Hair follicle dermal papilla cell (primary cell): ENCODE measurements at places on chromosomes 16 and 17. TPM values are rescaled to one million over a fixed set of nuclear protein-coding genes. Genes with fewer than 3 reads are reported as not detected.

The TBC1D3 gene
- not detected in 2 replicates for total RNA-seq

The TAT gene
- under 0.01 and 0.16 TPM in 2 replicates for total RNA-seq

The NFE2L1 gene
- total RNA-seq: 143 and 150 TPM in 2 replicates

The OR3A1 gene
- total RNA-seq: not detected in 2 replicates

The KIF2B gene
- total RNA-seq: not detected in 2 replicates

The TSPAN10 gene
- total RNA-seq: 1.9 TPM in 2 replicates

The ZNF750 gene
- total RNA-seq: not detected in 2 replicates

The CCL16 gene
- not detected in 2 replicates for total RNA-seq

The MC1R gene
- 9.6 and 12.3 TPM in 2 replicates for total RNA-seq

The RASD1 gene
- 1.9 and 2.6 TPM in 2 replicates for total RNA-seq

The ARL5C gene
- not detected in 2 replicates for total RNA-seq

The ZNF469 gene
- 1.9 and 3.1 TPM in 2 replicates for total RNA-seq

The SLX1B gene
- 6.5 and 15.3 TPM in 2 replicates for total RNA-seq

The EME1 gene
- 0.32 and 0.85 TPM in 2 replicates for total RNA-seq

The SMG1 gene
- total RNA-seq: 66.4 and 85.2 TPM in 2 replicates

The ANKS4B gene
- not detected in 2 replicates for total RNA-seq

The COX6A2 gene
- total RNA-seq: not detected in 2 replicates

The WIPI1 gene
- total RNA-seq: 198 and 241 TPM in 2 replicates

The CCDC200 gene
- not detected in 2 replicates for total RNA-seq

The BCL6B gene
- 0.16 and 0.36 TPM in 2 replicates for total RNA-seq
